Cortex of kidney (tissue), 1 donor: ENCODE measurements at places on chromosomes 6 and 20.

GRCh38 chr6:140537834-140538705 lies 1163.6 kb upstream of the CITED2 start:
- no peak for DNase-seq

DNA sequence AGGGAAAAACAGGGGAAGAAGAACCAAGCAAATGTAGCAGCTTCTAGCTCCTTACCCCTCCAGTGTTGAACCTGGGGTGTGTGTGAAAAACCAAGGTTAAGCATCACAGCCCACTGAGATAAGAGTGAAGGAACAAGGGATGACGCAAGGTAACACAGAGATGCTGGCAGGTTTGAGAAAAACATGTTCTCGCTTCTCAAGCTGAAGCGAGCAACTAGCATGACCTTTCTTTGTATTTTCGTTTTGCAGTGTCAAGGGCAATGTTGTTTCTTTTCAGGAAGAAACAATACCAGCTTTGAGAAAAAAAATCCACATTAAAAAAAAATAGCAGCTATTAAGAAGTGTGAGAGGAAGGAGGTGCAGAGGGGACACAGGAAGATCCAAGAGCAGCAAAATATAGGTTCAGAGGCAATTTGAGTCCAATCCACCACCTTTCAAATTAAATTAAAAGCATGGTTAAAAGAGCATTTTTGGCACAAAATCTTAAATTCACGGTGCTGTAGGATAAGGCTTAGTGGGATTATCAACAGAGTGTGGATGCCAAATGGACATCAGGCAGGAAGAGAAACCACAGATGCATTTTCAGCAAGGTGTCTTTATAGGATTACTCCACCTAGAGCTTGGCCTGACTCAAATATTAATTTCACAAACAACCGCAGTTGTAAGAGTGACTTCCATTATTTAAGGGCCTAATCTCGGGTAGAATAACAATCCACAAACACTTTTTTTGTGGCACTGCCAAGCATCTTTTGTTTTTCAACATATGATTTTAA lies 70.9 kb downstream of the SYNE1 start:
- no peak for DNase-seq

DNA sequence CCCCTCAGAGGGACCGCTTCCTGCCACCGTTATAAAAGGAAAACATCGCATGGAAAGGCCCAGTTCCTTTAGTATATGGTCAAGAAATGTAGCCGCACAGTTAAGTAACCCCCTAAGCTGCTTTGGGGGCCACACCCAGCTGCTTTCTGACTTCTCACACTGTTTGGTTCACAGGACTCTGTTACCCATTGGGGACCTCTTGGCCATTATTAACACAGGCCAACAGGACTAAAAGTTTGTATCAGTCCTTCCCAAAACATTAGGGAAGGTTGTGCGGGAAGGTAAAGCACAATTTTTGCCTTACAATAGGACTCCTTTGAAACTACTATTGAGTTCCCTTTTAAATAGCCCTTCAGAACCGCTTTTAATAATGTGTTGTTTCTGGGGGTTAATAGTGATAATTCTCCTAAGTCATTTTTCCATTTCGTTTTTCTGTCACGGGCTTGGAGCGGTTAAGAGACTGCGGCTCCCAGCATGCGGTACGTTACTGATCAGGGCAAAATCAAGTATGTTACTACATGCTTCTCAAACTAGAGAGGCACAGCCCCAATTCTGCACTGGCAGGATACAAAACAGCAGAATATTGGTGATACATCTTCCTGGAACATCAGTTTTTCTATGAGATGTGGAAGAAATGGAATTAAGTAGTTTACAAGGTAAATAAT lies 668 bp upstream of the RPP40 start:
- DNase-seq, result no peak

DNA sequence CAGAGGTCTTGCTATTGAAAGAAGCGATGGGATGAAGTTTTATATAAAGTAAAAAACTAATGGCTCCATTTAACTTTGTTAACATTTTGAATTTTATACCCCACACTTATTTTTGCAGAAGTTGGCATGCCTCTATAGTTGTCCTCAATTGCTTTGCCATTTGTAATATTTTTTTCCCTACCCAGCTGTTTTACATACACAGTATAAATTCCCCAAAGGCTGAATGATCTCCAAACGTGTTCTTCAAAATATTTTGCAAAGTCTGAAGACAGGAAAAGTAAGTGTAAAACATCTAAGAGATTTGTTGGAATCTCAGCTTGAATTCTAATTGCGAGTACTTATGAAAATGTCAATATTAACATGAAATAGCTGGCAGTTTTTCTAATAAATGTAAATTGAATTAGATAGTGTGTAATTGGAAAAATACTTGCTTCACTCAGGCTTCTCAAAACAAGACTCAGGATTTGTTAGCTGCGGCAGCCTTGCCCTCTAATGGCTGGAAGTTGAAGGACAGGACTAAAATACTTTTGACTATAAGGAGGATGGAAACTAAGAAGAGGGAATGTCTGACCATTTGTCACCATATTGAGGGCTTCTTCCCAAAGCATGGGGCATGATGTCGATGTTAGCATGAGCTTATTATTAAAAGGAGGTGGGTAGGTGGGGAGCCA lies 226.8 kb downstream of the UST start:
- DNase-seq, result no peak

DNA sequence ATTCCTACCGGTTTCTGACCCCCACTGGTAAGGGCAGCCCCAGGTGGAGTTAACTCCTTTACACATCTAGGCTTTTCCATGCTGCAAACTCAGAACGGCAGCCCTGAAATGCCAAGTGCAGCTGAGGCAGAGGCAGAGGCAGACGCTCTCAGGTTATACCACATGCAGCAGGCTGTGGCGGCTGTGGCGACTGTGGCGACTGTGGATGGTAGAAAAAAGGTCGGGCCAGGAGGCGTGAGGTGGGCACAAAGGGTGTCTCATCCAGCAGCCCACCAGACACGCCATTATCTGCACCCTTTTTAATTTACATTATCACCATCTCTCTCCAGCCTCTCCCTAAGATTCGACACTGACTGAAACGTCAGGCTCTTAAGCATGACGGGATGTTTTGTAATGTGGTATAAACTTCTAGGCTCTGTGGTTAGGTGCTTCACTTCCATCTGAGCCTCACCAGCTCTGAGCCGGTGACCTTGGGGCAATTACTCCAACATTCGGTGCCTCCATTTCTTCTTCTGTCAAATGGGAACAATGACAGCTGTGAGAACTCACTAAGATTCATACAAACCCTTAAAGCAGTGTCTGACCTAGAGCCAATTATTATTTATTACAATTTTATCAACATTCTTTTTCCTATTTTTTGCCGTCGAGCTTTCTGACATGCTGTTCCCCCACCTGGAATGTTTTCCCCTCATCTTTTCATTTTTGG lies 8.2 kb downstream of the KIZ start:
- DNase-seq, result no peak

DNA sequence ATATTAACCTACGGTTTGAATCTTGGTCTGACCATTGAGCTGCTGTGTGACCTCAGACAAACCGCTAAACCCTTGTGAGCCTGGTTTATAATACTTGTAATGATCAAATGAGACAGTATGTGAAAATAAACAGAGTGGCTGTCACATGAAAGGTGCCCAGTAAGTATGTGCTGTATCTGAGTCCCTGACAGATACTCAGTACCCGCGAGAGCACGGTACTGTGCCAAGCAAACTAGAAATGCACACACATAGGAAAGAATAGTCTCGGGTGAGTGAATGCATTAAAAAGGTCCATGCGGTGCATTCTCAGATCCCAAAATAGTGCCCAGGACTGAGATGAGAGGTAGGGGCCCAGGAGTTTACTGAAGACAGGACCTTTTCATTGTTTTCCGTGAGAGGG lies 93.3 kb downstream of the PPP1R14C start:
- no peak for DNase-seq

GRCh38 chr6:34194772-34195171 lies 41.9 kb upstream of the HMGA1 start:
- no peak for DNase-seq

DNA sequence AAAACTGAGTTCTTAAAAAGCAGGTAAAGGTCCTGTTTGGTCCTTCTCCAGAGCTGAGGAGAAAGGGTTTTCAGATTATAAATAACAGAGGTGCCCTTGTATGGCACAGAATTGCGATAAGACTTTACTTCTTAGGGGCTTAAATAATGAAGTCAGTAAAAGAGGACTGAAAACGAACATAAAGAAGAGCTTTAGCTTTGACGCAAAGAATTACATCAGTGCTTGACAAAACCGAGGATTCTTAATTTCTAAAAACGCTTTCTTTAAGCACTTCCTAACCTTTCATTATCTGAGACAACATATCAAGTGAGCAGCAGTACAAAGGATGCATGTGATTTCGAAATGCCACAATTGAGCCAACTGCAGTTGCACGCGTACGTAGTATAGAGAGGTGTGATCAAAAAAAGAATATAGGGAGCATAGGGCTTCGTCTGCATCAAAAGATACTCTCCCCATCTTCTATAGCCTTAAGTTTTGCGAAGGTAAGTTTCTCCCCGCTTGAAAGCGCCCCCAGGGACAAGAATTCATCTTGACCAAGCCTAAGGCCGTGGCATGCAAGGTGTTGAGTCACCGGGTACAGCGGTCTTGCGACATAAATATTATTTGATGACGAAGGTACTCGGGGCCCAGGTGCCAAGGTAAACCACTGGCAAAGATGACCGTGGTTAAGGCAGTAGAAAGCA lies 778 bp upstream of the LOC128125822 start:
- no peak for DNase-seq

- DNase-seq, result no peak
These were observed 1.2 kb downstream of the EYA2 start for GRCh38 chr20:46895906-46896242.

DNA sequence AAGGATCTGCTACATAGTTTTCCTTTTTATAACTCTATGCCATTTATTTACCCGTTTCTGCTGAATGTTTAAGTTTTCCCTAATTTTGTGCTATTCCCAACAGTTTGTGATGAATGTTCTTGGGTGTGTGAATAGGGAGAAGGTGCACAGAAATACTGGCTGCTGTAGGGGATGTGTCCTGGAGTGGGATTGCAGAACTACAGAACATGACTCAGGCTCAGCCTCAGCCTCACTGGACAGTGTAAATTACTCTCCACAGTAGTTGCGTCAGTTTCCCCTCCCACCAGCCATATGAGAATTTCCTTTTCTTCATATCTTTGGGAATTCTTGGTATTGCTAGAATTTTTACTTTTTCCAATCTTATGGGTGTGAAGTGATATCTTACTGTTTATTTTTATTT lies 57.0 kb downstream of the SLX4IP start:
- no peak for DNase-seq

- DNase-seq, result no peak
These were observed 47.3 kb upstream of the FYN start for GRCh38 chr6:111920578-111920977.

- DNase-seq, result no peak
These were observed 501.8 kb downstream of the CD83 start for GRCh38 chr6:14619419-14619781.

DNA sequence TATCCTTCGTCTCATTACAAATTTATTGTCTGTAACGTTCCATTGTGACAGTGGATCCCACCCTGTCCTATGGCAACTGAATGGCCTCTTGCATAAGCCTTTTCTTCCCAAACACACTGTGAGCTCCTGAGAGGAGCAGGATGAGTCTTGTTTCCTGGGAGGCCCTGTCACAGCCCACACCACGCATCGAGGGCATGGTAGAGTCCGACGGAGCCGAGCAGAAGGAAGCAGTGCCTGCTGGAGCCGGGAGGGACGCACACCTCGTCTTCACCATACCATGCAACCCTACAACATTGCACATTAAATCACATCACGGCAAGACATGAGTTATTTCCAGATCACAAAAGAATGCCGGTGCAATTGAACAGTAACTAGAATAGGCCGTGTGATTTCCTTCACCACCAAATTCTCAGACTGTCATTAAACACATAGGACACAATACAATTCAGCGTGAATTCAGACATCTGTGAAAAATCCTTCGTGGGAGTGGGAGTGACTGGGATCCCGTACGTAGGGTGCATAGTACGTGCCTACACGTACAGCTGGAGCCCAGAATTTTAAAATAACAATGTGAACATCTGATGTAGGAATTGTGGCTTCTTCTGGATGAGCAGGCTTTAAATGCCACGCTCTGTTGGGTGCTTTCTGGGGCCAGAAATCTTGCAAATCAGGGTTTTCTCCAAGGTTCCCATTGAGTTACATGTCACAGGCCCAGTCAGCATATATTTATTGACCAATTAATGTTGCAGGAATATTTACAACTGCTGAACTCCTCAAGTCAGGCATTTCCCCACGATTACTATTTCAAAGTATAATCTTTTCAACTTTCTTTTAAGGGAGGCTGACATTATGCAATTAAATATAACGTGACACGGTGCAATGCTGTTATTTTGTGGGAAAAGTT lies 201.8 kb downstream of the TTLL2 start:
- DNase-seq, result no peak

DNA sequence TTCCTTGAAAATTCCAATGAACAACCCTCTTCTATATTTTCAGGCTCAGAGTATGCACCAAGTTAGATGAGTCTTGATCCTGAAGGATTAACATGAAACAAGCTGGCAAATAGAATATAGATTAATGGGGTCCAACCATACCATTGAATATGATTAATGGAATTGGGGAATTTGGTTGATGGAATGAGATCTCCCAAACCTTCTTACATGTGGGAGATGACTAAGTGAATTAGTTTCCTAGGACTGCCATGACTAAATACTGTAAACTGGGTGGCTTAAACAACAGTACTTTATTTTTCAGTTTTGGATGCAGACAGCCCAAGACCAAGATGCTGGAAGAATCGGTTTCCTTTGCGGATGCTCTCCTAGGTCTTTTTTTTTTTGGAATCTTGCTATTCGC lies 347.0 kb downstream of the QKI start:
- DNase-seq, result no peak
